ENCODE measurements at places on chromosomes 2 and 18. TPM values are rescaled to one million over a fixed set of nuclear protein-coding genes. Genes with fewer than 3 reads are reported as not detected.

DNA sequence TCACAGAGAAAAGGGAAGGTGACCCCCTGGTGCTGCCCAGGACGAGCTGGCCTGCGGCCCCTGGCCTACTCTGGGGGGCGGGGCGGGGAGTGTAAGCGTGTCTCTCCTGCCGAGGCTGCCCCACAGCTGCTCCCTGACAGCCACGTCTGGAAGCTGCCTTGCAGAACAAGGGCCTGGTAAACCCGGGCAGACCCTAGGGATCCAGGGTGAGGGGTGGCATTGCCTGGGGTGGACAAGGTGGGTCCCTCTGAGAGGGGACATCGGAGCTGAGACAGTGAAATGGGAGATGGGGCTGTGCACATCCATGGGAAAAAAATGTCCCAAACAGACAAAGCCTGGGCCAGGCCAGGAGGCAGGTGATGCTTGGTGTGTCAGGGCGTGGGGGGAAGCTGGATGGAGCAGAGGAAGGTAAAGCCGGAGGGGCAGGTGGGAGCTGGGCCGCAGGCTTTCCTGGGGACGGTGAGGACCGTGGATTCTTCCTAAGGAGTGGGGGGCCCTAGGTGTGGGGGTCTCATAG lies 66.0 kb upstream of the HDAC4 start:
- no peak for DNase-seq

GRCh38 chr2:147499785-147500184 lies 345.0 kb upstream of the ACVR2A start:
- DNase-seq = no peak

MTA3 gene
- 24.0 TPM for total RNA-seq

DNA sequence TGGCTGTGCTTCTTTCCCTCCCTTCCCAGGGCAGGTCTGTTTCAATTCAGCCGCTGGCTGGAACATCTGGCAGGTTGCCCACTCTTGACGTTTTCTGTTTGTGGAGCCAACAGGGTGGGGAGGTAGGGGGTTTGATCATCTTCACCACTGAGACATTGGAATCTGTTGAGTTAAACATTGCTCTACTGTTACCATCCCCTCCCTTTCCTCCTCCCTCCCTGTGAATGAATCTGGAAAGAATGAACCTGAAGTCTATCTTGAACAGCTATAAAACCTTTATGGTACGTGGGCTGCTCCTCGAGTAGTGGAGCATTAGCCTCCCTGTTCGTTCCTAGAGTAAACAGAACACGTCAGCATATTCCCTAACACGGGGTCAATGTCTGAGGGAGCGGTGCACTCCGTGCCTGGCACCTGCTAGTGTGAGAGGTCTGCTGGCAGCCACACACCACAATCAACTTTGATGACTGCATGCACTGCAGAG lies 249.9 kb upstream of the RBBP8 start:
- DNase-seq = peak; percentile 43

DNA sequence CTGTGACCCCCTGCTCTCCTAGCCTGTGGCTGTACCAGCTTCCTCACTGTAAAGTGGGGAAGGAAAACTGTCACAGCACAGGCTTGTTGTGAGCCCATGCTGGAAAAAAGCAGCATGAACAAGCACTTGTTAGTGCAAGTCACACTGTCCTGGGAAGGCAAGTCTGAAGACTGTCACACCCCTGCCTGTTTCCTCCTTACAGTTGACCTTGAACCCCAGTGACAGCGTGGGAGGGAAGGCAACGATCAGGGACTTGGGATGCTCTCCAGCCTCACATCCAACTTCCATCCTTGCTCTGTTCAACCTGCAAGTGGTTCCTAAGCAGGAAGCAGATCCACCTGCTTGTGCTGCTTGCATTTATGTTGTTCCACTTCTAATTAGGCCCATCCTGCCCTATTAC lies 311.3 kb upstream of the KLHL29 start:
- no peak for DNase-seq

MBOAT2 gene
- 26.4 TPM for total RNA-seq

DNA sequence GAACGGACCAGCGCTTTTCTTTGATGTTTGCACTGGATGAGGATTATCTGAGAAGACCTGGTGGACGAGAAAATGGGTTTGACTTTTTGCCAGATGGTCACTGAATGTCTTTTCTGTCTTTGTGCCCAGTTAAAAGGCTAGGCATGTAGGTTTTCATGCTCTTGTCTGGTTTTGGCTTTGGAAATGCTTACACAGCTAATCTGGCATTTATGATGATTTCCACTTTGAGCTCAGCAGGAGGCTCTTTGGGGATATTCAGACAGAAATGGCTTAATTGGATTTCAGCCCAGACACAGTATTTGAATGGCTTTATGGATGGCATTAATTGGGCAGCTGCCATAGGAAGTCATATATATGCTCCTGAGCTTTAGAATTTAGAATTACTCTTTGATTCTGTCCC lies 59.6 kb downstream of the NCK2 start:
- no peak for DNase-seq

DYNAP gene
- total RNA-seq = not detected

GRCh38 chr2:108323619-108324018 lies 34.9 kb downstream of the SULT1C2 start:
- peak; percentile 68 for DNase-seq

DNA sequence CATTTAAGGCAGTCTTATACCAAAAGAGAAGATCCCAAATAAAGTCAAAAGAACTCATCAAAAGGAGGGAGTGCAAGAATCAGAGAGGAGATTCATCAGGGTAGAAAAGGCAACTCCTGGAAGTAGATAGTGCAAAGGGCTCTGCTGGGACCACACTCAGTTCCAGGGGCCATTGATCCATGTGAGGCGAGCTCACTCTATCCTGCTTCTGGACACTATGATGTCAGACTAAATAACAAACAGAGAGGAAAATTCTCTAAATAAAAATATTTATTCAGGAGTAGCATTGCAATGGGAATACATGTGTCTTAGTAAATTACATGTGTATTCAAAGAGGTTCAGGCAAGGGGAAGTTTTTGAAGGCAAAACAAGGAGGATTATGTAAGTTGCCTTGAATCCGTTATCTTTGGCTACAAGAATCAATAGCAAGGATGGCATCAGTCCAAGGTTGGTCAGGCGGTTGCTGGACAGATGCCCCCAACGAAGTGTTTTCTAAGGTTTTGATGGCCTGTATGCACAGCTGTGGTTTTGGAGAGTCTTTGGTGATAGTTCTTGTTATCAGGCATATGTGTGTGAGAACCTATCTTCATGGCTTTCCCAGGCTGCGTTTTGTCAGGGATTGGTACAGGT lies 13.2 kb upstream of the SERPINB12 start:
- no peak for DNase-seq

DNA sequence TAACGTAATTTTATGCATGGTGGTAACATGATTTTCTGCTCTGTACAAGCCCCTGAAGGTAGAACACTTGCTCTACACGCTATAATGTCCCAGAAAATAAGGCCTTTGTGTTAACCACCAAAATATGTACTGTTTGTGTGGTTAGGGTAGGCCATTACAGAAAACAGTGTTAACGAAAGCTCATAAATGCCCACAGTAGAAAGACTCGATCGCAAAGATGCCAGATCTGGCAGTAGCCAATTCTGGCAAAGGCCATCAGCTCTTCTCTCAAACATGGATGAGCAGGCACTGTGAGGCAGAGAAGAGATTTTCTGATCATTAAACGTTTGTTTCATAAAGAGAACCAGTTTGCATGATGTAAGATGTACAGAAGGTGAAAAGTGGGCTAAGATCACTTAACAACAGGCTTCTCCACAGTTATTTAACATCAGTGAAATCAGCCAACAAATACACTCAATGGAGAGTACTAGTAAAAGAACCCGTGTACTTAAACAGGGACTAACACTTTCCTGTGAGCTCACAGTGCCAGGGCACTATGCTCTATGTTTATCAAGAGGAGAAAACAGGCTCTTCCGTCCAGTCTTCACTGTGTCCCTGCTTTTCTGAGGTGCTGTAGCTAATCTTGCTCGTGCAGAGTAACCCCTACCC lies 80.3 kb downstream of the SPRED2 start:
- no peak for DNase-seq

NOL4 gene
- total RNA-seq = not detected

FOXI3 gene
- total RNA-seq = not detected

DNA sequence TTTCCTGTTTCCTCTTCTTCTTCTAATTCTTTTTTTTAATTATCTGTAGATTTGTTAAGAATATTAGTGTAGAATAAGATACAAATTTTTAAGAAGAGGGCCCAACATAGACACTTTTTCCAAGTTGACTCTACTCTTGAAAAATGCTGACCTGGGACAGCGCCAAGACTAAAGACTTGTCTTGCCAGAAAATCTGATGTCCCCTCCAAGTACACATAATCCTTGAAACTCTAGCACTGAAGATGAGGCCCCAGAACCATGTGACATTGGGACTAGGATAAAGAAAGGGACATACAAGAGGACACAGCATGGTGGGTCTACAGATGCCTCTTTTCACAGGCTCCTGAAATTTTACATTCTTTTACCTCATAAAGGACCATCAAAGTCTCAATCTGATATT lies 271.6 kb upstream of the SESTD1 start:
- no peak for DNase-seq

DNA sequence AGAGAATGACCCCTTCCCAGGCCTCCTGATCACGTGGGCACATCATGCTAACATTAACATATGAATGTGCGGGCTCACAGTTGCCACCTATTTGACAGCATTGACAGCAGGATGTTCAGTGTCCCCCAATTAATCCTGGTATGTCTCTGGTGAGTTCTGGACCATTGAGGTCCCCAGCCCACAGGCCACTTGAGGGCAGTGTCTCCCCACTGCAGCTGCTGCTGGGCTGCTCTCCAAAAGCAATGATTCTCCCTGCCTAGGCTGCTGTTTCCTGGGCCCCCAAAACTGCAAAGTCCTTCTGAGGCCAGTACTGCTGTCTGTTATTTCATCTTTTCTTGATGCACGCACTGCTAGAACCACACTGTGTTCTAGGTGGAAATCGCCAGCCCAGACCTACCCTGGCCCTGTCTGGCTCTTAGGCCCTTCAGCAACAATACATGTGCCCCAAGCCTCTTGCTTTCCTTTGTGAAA lies 52.7 kb upstream of the MAPK4 start:
- peak; percentile 34 for DNase-seq

EDAR gene
- not detected for total RNA-seq

GRCh38 chr18:36756242-36756641 lies 72.6 kb downstream of the TPGS2 start:
- DNase-seq = no peak

DNA sequence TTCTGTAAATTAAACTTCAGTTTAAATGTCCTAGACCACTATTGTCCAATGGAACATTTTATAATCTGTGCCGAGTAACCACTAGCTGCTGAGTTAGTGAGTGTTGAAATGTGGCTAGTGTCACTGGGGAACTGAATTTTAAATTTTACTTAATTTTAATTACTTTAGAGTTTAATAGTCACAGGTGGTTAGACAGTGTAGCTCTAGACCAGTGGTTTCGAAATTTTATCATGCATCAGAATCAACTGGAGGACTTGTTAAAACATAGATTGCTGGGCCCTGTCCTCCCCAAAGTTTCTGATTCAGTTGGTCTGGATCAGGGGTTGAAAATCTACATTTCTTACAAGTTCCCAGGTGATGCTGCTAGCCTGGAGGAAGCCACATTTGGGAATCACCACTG lies 110.4 kb downstream of the FMNL2 start:
- no peak for DNase-seq

- DNase-seq = no peak
Observed at GRCh38 chr2:70790136-70790828, at the start of gene FIGLA. Gene FIGLA (minus strand): TSS chr2:70790643. CDS start chr2:70790638, 5 bp downstream.

All from HT1080 (cell line).